ENCODE measurements at places on chromosomes 2 and 18. TPM values are rescaled to one million over a fixed set of nuclear protein-coding genes. Genes with fewer than 3 reads are reported as not detected.

The C2orf78 gene
- not detected for total RNA-seq

The CCDC102B gene
- 36.7 TPM for total RNA-seq

The CHAC2 gene
- 5.2 TPM for total RNA-seq

The TMEM37 gene
- 23.0 TPM for total RNA-seq

The EPAS1 gene
- 440 TPM for total RNA-seq

The RESP18 gene
- not detected for total RNA-seq

The SLC16A14 gene
- total RNA-seq, result 1.6 TPM

The RAB17 gene
- 82.8 TPM for total RNA-seq

The FAM228A gene
- 1.4 TPM for total RNA-seq

The KCNK3 gene
- 26.3 TPM for total RNA-seq

The OXER1 gene
- total RNA-seq, result 1.2 TPM

The DNER gene
- total RNA-seq, result 0.64 TPM

The EMX1 gene
- total RNA-seq, result not detected

The MPP4 gene
- not detected for total RNA-seq

The SCG2 gene
- total RNA-seq, result 0.15 TPM

The PROKR1 gene
- not detected for total RNA-seq

The CROCC2 gene
- 3.0 TPM for total RNA-seq

The DSC1 gene
- total RNA-seq, result not detected

The TMEM247 gene
- not detected for total RNA-seq

The SYT4 gene
- not detected for total RNA-seq

The DCDC2C gene
- total RNA-seq, result not detected

The UGT1A1 gene
- 1.0 TPM for total RNA-seq

The SCN2A gene
- total RNA-seq, result not detected

The HMSD gene
- total RNA-seq, result not detected

The C2orf81 gene
- total RNA-seq, result 11.5 TPM

The TNS1 gene
- total RNA-seq, result 537 TPM

The SPEG gene
- 5.0 TPM for total RNA-seq

The SCYGR4 gene
- total RNA-seq, result not detected

The CHRND gene
- not detected for total RNA-seq

The ZNF397 gene
- 18.2 TPM for total RNA-seq

The RAB11FIP5 gene
- total RNA-seq, result 29.2 TPM

The SPTBN1 gene
- total RNA-seq, result 805 TPM

The ZNF385B gene
- total RNA-seq, result 50.3 TPM

The IL1RL1 gene
- total RNA-seq, result 26.2 TPM

The IMPACT gene
- total RNA-seq, result 40.8 TPM

The COL5A2 gene
- total RNA-seq, result 28.7 TPM

The RAPGEF4 gene
- 12.7 TPM for total RNA-seq

The RAB6C gene
- not detected for total RNA-seq

The DSC3 gene
- total RNA-seq, result under 0.01 TPM

The BARD1 gene
- 11.5 TPM for total RNA-seq

The EN1 gene
- total RNA-seq, result not detected

The MARCHF4 gene
- total RNA-seq, result 0.10 TPM

The SERPINB10 gene
- total RNA-seq, result not detected

The PSMA8 gene
- not detected for total RNA-seq

The CYP1B1 gene
- 13.2 TPM for total RNA-seq

The COLEC11 gene
- total RNA-seq, result 1.3 TPM

The SLC5A7 gene
- total RNA-seq, result 1.3 TPM

The SCN9A gene
- total RNA-seq, result 5.8 TPM

The SLC23A3 gene
- 6.3 TPM for total RNA-seq

The MGAT5 gene
- total RNA-seq, result 65.5 TPM

The IRS1 gene
- total RNA-seq, result 14.3 TPM

The CRYGC gene
- total RNA-seq, result not detected

The ANKRD44 gene
- 91.1 TPM for total RNA-seq

The FBXO15 gene
- 2.6 TPM for total RNA-seq

Data from upper lobe of left lung (tissue), 6 donors.